ENCODE measurements at places on chromosomes 7 and 10.

DNA sequence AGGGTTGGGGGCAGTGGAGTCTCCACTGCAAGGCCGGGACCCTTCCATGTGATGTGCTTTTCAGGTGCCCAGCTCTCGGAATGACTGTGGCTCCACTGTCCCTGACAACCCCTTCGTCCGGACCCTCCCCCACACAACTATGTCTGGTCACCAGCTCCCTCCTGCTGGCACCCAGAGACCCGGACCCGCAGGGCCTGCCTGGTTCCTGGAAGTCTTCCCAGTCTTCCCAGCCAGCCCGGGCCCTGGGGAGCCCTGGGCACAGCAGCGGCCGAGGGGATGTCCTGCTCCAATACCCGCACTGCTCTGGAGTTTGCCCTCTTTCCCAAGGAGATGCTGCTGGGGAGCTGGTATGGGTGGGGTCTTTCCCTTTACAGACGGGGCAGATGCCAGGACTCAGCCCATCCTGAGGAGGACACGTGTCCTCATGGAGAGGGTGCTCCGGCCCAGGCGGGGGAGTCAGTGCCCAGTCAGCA is 5.5 kb downstream of the ATP6V0E2 start:
- DNase-seq: no peak

GRCh38 chr10:35723059-35723458 is 81.0 kb upstream of the FZD8 start:
- no peak for DNase-seq

DNA sequence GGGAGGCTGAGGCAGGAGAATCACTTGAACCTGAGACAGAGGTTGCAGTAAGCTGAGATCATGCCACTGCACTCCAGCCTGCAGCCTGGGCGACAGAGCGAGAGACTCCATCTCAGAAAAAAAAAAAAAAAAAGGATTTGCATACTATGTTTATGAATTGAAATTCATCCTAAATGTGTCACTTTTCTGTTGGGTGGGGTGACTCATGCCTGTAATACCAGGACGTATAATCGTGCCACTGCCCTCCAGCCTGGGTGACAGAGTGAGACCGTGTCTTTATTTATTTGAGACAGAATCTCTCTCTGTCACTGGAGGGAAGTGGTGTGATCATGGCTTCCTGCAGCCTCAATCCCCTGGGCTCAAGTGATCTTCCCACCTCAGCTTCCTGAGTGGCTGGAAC is 5.8 kb downstream of the ZNF212 start:
- DNase-seq: no peak

DNA sequence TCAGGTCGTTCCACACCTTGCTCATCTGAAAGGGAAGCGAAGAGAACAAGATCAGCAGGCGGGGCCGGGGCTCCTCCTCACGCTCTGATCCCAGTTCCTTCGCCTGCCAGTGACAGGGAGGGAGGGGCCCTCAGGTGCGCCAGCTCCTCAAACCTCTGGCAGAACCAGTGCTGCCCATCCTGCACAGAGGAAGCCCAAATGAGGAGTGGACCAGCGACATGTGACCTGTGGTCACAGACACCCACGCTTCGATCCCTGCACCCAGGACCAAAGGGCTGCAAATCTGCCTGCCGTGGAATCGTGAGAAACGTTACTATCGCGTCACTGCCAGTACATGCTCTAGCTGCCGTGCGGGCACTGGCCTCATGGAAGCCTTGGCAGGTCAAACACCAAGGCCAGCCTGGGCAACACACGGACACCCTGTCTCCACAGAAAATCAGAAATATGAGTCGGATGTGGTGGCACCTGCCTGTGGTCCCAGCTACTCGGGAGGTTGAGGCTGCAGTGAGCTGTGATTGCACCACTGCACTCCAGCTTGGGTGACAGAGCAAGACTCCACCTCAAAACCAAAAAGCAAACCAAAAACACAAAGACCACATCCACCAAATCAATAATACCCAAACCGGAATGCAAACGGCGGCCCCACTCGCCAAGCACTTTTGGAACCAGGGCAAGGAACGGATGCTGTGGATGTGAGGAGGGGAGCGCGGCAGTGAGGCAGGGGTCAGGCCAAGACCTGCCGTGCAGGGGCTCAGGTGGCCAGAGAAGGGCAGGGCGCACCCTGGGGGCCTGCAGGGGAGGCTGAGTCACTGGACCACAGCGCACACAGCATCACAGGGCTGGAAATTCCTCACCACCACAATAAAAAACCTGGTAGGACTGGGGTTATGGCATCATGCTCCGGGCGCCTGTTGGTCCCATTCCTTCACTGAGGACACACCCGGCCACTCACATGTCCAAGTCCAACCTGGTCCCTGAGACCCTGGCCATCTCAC is 13.4 kb downstream of the NUDT1 start:
- DNase-seq: no peak

DNA sequence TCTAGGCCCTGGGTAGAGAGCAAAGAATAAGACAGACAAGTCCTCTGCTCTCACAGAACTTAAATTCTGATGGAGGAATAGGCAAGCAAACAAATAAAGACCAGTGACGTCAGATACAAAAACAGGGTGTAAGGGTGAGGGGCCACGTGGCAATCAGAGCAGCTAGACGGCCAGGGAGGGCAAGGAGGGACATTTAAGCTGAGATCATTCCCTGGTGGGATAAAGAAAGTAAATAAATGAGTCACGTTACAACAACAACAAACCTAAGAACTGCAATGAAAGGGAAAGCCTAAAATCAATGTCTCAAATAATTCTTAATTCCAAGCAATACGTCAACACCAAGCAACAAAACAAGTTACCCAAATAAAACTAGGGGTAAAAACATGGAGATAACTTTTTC is 21.8 kb downstream of the STN1 start:
- no peak for DNase-seq

- no peak for DNase-seq
These were observed 10.2 kb downstream of the PLEKHA8 start for GRCh38 chr7:30038196-30038980.

- DNase-seq: no peak
These were observed 17.4 kb downstream of the KIF5B start for GRCh38 chr10:32038777-32039176.

- DNase-seq: no peak
These were observed 254.6 kb downstream of the TNS3 start for GRCh38 chr7:47327346-47327697.

- DNase-seq: peak; percentile 30
These were observed 95.2 kb downstream of the CLEC2L start for GRCh38 chr7:139618482-139619366.

- DNase-seq: no peak
These were observed 51.3 kb downstream of the USP6NL start for GRCh38 chr10:11560076-11560709.

GRCh38 chr7:98211676-98212531 is 665 bp downstream of the BHLHA15 start:
- DNase-seq: no peak

DNA sequence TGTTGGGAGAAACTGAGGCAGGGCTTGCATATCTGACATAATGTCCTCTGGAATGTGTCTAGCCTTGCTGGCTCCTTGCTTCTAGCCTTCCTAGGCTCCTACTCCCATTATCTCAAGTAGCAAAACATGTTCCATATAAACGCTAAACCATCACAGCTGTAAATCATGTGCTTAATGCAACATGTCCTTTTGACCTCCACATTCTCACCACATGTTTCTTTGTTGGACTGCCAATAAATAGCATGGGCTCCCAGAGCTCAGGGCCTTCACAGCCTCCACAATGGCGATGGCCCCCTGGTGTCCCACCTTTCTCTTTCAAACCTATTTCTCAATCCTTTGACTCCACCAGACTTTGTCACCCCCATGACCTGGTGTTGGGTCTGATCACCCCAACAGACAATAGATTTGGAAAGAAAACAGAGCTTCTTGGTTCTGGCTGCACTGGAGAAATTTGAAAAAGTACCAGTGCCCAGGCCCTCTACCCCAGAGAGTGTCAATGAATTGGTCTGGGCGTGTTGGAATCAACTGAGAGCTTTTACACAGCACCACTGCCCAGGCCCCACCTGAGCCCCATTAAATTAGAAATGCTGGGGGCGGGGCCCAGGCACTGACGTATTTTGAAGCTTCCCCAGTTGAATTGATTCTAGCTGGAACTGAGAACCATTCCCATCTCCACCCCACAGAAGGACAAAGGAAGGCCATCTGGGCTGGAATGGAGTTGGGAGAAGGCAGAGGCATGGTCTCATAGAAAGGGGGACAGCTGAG is 41.3 kb upstream of the GGCT start:
- no peak for DNase-seq

GRCh38 chr10:26737730-26738129 is 40.2 kb downstream of the PDSS1 start:
- no peak for DNase-seq

GRCh38 chr7:68748934-68749900 is 849.1 kb upstream of the AUTS2 start:
- DNase-seq: no peak

GRCh38 chr10:42954766-42955492 is 121.9 kb upstream of the RET start:
- DNase-seq: no peak

- no peak for DNase-seq
These were observed 7.1 kb upstream of the MALSU1 start for GRCh38 chr7:23291957-23292560.

DNA sequence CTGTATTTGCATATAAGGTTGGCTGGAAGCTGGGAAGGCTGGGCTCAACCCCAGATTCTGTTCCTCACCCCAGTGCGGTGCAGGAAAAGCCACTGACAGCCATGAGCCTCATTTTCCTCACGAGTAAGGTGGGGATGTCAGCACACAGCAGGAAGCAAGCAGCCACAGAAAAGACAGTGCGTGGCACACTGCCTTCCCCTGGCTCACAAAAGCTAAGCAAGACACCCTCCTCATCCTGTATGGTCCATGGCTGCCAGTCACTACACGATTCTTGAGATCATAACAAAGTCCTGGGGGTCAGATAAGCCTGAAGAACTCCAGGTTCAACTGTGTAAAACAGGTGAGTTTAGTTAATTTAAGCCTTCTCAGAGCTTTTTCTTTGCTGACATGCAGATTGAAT is 28.9 kb upstream of the DDC start:
- DNase-seq: no peak

DNA sequence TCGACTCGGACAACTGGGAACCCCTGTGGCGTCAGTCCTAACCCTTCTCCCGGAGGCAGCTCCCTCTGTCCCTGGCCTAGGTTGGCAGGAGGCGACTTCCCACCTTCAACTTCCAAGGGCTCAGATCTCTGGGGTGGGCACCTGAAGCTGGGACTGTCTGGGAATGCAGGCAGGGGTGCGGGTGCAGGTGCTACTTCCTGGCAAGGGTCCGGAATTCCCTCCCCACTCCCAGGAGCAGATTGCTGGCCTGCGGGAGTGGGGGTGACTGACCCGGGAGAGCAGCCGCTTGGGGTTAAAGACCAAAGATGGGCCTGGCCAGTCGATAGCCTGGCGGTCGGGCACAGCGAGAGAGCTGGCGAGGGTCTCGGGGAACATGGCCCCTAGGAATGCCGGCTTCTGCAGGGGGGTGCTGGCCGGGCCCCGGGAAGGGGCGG is 387 bp downstream of the EPHA1 start:
- no peak for DNase-seq

GRCh38 chr7:157507987-157508386 is 171.2 kb downstream of the DNAJB6 start:
- no peak for DNase-seq

- no peak for DNase-seq
These were observed 70.8 kb downstream of the RBM33 start for GRCh38 chr7:155715111-155715805.

- no peak for DNase-seq
These were observed 6.2 kb upstream of the TRIP6 start for GRCh38 chr7:100860702-100861615.

GRCh38 chr7:1533547-1534329 is 3.2 kb downstream of the MAFK start:
- no peak for DNase-seq

DNA sequence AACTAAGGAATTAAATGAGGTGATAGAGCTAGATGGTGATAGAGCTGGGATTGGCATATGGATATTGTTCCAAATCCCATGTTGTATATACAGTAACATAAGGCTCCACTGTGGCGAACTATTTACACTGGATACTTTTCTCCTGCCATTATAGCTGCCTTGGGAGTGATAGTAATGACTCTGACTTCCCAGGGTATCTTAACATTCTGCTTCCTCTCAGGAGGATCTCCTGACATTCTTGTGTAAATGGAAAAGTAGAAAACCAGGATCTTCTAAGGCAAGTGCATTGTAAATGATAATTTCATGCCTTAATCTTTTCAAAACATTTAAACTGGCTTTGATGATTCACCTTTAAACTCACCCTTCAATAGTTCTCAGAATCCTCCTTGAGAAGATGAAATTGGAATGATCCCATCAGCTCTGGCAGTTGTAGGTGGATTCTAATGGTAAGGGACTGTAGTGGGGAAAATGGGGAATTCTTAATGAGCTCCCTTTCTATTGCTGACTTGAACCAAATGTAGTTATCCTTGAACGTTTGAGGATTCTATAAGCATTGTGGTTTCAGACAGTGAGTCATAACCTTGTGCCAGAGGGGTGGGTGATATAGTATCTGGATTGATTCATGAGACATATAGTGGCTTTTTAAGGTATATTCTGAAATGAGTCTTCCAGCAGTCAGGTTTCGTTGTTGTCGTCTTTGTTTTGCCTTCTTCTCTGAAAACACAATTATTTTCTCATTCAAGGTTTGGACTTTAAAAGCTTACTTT is 450.0 kb downstream of the SUGCT start:
- no peak for DNase-seq

GRCh38 chr10:32957341-32958084 is 517 bp downstream of the ITGB1 start:
- peak; percentile 21 for DNase-seq

DNA sequence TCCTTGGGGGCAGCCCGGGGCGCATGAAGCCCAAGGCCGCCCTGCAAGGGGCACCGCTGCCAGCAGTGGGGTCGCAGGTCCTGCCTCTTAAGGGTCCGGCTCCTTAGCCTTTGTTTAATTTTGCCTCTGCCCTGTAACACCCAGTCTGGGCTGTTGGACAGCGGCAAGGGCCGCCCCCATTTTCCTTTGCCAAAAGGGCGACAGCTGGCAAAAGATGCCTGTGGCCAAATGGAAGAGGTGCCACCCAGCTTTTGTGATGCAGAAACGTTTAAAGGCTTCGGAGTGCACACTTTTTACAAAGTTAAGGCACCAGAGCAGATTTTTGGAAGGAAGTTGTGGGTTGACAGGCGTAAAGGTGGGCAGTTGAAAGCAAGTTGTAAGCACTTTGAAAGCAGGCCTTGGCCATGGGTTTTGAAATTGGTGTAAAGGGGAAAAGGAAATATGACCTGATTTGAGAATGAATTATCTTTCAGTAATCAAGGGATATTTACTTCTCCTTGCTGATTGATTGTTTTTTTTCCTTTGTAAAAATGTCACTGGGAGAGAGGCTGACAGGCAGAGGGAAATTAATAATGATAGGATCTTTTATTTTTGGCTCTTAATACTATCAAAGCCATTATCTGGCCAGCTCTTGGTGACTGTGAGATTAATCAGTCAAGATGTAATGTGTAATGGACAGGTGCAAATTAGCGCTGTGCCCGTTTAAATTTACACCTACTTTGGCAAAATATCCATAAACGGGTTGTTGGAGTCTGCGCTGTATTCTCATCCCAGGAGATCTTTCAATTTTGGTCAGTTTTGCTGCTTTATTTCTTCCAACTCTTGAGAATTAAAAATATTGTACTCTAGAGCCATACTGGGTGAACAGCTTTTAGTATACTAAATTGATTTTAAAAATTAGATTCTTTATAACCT is 1.2 kb downstream of the CASD1 start:
- DNase-seq: no peak

GRCh38 chr7:105352018-105352612 is 36.6 kb downstream of the SRPK2 start:
- peak; percentile 8 for DNase-seq
